ENCODE measurements at places on chromosomes 6 and 20. TPM values are rescaled to one million over a fixed set of nuclear protein-coding genes. Genes with fewer than 3 reads are reported as not detected.

DNA sequence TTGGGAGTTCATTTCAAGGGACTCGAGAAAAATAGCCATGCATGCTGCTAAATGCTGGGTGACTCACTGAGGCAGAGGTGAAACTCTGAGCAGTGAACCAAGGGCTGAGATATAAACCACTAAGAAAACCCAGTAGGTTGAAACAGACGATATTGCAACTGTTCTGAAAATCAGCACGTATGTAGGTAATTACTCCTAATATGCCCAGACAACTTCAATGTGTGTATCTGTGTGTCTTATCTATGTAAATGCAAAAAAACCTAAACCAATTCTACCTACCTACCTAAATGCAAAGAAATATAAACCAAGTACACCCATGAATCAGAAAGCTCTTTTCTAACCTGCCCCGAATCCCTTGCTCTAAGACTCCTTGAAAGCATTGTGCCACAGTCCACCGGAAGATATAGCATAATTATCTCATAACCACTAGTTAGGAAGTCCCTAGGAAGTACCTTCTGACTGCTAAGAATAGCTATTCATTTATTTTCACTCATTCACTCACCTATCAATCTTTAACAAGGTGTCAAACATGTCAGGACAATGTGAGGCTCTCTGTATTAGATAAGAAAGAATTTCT lies 458.7 kb upstream of the RUNX2 start:
- DNase-seq, result no peak

Gene TSPYL4
- 22.0 TPM for total RNA-seq

Gene FNDC11
- total RNA-seq, result 0.28 TPM

GRCh38 chr20:49835031-49835430 lies 22.4 kb downstream of the SLC9A8 start:
- no peak for DNase-seq

- no peak for DNase-seq
These were observed 12.7 kb upstream of the ME1 start for GRCh38 chr6:83443516-83443915.

GRCh38 chr6:106084106-106084988 lies 1.8 kb upstream of the PRDM1 start:
- peak; percentile 92 for DNase-seq

Gene TNXB
- under 0.01 TPM for total RNA-seq

GRCh38 chr6:3803627-3804468 lies 45.3 kb upstream of the FAM50B start:
- peak; percentile 93 for DNase-seq

Gene CDC40
- total RNA-seq, result 16.8 TPM

DNA sequence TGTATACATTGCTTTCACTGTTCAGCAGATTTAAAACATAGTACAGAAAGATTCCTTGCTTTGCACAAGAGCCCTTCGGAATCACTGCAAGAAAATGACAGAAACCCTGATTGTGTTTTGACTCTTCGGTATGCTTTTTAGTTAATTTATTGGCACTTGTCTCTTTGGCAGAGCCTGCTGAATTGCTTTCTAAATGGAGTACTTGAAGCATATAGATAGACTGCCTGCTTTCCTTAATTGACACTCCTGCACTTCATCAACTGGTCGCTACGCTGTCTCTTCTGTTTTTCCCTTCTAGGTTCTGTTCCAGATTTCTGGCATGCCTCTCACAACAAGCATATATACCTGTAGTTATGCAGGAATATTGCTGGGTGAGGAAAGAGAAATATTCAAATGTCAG lies 22.4 kb upstream of the RBM24 start:
- DNase-seq, result no peak

DNA sequence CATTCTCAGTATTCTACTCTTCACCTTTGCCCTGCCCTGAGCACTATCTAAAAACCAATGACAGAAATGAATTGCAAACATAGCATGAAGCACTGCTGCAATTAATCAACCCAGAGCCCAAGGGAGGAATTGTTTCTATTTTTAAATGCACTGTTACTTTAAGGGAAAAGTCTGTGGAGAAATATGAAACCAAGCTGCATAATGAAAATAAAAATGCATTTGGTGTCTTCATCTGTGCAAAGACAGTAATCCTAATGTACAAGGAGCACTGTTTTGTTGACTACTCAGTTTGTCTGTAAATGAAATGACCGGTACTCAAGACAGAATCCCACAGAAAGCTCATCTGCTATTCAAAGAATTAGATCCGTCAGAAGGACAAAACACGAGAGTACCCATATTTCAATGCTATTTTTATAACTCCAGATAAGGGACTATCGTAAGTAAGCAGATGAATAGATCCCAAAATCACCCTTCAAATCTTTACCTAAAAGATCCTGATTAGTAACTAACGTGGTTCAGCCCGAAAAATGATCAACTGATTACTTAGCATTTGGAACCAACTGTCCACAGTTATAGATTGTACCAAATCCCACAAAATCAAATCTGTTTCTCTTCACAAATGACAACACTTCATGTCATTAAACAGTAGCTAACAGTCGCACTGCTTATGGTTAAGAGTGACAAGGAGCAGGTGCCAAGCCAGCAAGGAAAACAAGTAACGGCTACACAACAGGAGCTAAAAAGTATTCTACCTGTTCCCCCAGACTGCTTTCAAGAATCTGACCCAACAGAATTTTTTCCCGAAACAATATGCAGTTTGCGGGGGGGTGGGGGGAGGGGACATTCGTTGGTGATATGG lies 2.4 kb downstream of the KIF13A start:
- DNase-seq, result peak; percentile 23

Gene PRND
- total RNA-seq, result not detected

Gene PNLDC1
- not detected for total RNA-seq

DNA sequence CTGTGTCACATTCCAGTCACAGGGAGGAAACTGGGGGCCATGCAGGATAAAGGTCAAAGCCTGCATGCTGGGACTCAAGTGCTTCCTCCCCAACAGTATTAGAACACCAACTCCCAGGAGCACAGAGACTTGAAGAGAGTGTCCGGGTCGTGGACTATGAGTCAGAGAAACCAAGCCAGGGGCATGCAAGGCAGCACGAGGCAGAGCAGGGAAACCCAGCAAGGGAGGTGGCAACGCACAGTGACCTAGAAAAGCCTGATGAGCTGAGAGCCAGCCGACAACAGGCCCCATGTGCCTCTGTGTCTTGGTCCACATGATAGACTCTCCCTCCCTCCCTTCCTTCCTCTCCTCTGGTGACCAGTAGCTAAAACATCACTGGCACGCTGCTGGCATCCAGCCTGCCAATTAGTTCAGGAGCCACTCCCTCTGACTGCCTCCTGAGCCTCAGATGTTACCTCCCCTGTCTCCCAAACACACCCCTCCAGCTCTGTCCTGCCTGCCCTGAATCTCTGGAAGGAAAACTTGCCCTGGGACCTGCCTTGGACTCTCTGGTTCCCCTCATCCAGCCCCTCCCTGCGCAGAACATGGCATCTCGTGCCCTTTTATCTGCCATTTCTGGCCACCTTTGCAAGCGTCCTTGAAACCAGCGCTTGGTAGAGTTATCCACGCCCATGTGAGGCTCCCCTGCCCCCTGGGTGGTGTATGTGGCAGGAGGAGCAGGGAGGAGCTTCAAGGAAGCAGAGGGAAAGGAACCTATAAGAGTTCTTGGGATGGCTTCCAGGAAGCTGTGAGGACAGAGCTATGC lies 16.2 kb upstream of the RNF39 start:
- DNase-seq, result peak; percentile 59

Gene GPR6
- total RNA-seq, result not detected

GRCh38 chr20:8693709-8694108 lies 375.2 kb upstream of the PLCB4 start:
- DNase-seq, result peak; percentile 93

DNA sequence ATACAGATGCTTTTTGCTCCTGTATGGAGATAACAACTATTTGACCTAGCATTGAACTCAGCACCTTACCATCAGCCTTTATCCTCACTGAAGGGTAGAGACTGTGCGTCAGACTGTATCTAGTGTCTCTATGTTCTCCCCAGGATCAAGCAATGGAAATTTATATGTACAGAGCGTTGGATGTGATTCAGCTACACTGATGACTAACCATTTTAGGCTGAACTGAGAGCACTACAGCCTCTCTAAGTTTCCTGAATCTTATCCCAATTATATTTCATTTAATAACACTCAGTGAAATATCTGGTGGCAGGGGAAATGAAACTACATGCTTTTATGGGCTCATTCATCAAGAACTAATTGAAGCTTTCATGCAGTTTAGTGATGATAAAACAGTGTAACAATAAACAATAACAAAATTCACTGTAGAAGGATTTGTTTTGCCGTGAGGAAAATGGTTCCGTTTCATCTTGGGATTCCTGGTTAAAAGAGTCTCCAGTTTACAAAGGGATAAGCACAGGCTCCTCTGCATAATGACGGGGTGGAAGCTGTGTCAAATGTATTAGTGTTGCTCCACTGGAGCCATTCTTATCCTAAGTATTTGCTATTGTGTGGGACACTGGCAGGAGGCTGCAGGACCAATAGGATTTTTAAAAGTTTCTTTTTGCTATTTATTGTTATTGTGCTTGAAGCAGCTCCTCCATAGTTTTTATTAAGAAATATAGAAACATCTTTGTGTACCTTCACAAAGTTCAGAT lies 567.6 kb upstream of the MMS22L start:
- DNase-seq, result no peak

DNA sequence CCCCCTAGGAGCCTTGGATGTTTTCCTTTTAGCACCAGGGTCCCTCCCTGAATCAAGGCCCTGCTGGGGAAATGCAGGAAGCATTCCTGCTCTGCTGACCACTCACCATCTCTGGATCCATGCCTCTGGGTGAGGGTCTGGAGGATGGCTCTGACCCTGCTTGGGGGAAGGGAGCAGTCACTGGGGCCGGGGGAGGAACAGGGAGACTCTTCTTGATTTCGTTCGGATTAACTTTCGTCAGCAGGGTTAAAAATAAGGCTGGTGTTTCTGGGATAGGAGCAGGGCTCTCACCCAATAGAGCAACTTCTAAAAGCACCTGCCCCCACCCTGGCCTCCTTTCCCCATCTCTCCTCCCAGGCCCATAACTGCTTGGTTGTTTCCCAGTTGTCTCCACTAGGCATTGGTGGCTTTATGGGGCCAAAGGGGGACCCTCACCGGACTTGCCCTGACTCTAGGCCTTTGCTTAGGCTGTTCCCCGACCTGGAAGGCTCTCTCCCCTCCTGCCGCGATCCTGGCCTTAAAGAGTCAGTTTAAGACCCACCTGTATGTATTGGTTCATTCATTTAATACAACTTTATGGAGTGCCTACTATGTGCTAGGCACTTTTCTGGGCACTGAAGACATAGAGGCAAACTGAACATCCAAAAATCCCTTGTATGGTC lies 63.0 kb downstream of the JPH2 start:
- DNase-seq, result no peak

DNA sequence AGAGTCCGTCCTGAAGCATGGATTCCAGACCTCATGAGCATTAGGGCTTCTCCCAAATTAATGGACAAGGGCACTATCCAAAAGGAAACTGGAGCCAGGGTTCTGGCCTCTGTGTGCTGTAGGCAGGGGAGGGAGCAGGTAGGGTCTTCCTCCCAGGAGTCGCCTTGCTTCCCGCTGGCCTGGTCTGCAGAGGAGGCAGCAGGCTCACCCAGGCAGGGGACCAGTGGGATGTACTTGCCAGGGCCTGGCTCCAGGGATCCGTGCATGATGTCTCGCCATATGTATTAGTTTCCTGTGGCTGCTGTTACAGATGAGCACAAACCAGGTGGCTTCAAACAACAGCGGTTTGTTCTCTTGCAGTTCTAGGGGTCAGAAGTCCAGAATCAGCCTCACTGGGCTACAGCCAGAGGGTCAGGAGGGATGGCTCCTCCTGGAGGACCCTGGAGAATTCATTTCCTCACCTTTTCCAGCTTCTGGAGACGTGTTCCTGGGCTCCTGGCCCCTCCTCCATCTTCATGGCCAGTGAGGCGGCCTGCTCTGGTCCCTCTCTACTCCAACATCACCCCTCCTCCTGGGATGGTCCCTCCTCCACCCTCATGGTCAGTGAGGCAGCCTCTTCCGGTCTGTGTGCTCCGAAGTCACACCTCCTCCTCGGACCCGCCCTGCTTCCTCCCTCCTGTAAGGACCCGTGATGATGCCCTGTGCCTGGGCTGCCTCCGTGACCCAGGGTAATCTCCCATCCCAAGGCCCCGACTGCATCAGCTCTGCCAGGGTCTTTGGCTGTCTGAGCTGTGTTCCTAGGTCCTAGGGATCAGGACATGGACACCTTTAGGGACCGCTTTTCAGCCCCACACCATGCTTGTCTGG lies 329.1 kb downstream of the CDH4 start:
- no peak for DNase-seq

DNA sequence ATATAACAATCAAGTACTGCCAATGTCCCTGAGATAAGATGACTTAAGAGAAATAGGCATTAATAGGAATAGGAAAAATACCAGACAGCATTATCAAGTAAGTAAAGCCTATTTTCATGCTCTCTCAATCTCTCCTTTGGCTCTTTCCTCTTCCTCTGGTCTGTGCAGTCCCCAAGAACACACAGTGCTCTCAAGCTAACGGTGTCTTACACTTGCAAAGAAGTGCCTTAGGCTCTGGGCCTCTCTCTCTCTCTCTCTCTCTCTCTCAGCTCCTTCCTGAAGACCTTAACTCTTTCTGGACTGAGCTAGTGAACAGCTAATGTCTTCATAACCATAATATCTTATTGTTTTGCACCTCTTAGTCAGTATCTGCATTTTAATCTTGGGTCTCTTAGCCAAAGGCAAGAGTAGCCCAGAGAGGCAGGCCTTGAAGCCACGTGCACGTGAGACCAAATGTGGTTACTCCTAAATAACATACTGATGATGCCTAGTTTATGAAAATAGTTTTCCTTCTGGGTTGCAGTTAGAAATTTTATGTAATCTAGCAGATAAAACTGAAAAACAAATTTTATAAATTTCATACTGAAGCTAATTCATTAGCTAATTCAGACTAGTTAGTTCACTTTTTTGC lies 70.8 kb downstream of the TPD52L1 start:
- DNase-seq, result peak; percentile 11

Gene SGK1
- total RNA-seq, result 121 TPM

DNA sequence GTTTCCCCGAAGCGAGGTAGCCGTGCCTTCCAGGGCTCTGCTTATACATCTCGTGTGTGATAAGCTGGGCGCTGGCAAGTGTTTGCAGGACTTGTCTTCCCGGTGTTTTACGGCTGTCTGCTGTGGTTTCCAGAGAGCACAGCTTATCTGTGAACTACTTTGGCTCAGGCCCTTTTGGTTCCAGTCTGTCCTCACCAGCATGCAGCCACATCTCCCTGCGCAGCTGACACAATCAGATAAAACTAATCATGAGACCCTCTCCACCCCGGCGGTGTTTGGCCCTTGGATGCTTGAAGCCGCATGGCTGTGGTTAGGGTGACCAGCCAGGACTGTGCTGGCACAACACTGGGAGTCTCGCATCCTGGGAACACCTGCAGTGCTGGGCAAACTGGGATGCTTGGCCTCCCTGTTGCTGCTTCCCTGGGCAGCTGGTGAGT lies 241.8 kb upstream of the FOXQ1 start:
- DNase-seq, result peak; percentile 36

DNA sequence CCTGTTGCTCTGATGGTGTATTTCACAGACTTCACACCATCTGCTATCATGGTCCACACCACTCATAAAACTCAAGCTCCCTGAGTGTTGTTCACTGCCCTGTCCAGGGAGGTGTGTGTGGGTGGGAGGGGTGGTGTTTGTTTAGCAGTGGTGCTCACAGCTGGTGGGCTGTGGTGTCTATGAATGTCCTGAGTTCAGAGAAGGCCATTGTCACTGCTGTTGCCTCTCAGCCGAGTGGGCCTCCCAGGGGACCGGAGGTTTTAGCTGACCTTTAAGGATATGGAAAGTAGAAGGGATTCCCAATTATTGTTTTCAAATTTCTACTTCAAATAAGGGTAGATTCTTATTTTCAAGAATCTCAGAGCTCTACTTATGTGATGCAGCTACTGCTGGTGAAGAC lies 45.6 kb downstream of the DTD1 start:
- DNase-seq, result no peak

GRCh38 chr6:159481897-159482296 lies 211.1 kb downstream of the SOD2 start:
- DNase-seq, result no peak
